ENCODE measurements at places on chromosomes 5 and 9. TPM values are rescaled to one million over a fixed set of nuclear protein-coding genes. Genes with fewer than 3 reads are reported as not detected.

- no peaks in the 10 kb centered on the region for H3K36me3 ChIP-seq
- no peaks in the 10 kb centered on the region for H3K27me3 ChIP-seq
- no peak for DNase-seq
Observed at GRCh38 chr9:72904267-72905093, 48.4 kb downstream of the ALDH1A1 start.

GRCh38 chr9:72687331-72687730, 165.9 kb downstream of the TMC1 start:
- H3K27me3 ChIP-seq: no peaks in the 10 kb centered on the region
- no peaks in the 10 kb centered on the region for H3K36me3 ChIP-seq
- no peak for DNase-seq
- H3K4me1 ChIP-seq: no peaks in the 10 kb centered on the region
- no peak overlapping the region for H3K27ac ChIP-seq
- H3K4me3 ChIP-seq: no peak overlapping the region

- H3K36me3 ChIP-seq: no peaks in the 10 kb centered on the region
- H3K4me1 ChIP-seq: peaks cover 2% of the 10 kb centered on the region
- DNase-seq: no peak
- no peaks in the 10 kb centered on the region for H3K27me3 ChIP-seq
Observed at GRCh38 chr9:6219981-6220380, 4.4 kb downstream of the IL33 start.

DNA sequence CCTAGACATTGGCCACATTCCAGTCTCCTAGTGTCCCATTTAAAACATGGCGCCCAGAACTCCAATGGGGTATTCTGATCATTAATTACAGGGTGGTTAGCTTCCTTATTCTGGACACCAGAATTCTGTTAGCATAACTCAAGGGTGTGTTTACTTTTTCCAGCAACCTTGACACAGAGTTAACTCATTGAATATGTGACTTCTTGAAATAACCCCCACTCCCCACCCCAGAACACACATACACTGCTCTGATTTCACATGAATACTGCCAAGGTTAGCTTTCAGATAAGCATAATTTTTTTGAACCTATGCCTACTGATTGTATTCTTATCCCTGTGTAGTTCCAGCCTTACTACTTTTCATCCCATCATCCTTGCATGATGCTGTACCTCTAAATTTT, 151.1 kb downstream of the SMARCA2 start:
- H3K4me1 ChIP-seq: no peaks in the 10 kb centered on the region
- H3K4me3 ChIP-seq: no peak overlapping the region
- no peaks in the 10 kb centered on the region for H3K27me3 ChIP-seq
- H3K27ac ChIP-seq: no peak overlapping the region
- H3K36me3 ChIP-seq: peaks cover 52% of the 10 kb centered on the region

DNA sequence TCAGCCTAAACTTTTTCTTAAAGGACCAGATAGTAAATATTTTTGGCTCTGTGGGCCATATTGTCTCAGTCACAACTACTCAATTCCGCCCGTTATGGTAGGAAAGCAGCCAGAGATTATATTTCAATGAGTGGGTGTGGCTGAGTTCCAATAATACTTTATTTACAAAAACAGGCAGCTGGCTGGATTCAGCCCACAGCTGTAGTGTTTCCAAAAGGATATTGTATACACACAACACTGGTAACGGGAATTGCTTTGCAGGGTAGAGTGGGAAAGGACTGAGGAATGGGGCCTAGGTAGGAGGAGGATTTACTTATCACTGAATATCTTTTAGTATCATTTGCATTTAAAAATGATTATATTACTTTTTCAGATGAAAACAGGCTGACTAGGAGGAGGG, 21.0 kb downstream of the GCNT4 start:
- no peak for DNase-seq
- no peak overlapping the region for H3K4me3 ChIP-seq
- H3K27me3 ChIP-seq: no peaks in the 10 kb centered on the region
- H3K36me3 ChIP-seq: no peaks in the 10 kb centered on the region
- no peaks in the 10 kb centered on the region for H3K4me1 ChIP-seq

DNA sequence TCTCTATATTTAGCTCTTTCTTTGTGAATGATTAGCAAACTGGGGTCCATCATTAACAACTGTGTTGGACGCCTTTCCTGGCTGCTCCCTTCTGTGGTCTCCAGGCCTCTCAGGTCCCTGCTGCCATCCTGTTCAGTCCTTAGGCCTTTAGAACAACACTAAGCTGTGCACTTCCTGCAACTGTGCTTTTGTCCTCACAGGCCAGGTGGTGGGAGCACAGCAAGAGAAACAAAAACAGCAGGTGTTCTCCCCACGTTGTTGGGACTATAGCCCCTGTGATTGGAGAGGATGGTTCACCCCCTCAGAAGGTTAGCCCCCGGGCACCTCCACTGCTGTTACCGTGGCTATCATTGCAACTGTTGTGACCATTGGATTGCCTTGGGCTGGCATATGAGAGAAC, 41.7 kb upstream of the CLINT1 start:
- H3K36me3 ChIP-seq: no peaks in the 10 kb centered on the region
- no peaks in the 10 kb centered on the region for H3K27me3 ChIP-seq
- no peaks in the 10 kb centered on the region for H3K4me1 ChIP-seq
- H3K27ac ChIP-seq: no peak overlapping the region

GRCh38 chr9:99870126-99870525, 36.3 kb upstream of the STX17 start:
- no peak overlapping the region for H3K27ac ChIP-seq
- no peaks in the 10 kb centered on the region for H3K27me3 ChIP-seq
- H3K36me3 ChIP-seq: no peaks in the 10 kb centered on the region
- no peak overlapping the region for H3K4me3 ChIP-seq
- H3K4me1 ChIP-seq: no peaks in the 10 kb centered on the region

Gene PRXL2C
- 15.2 TPM for total RNA-seq

DNA sequence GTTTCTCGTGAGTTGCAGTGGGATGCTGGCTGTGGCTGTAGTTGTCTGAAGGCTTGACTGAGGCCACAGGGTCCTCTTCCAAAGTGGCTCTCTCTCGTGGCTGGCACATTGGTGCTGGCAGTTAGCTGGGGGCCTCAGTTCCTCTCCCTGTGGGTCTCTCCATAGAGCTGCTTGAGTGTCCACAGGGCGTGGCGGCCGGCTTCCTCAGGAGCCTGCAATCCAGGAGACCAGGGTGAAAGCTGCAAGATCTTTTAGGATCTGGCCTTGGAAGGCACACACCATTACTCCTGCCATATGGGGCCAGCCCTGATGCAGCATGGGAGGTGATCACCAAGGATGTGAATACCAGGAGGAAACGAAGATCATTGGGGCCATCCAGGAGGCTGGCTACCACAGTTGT, 41.1 kb downstream of the ANKRD33B start:
- peaks cover 32% of the 10 kb centered on the region for H3K4me1 ChIP-seq
- no peak overlapping the region for H3K27ac ChIP-seq
- no peak for DNase-seq
- no peak overlapping the region for H3K4me3 ChIP-seq
- H3K36me3 ChIP-seq: no peaks in the 10 kb centered on the region
- no peaks in the 10 kb centered on the region for H3K27me3 ChIP-seq

DNA sequence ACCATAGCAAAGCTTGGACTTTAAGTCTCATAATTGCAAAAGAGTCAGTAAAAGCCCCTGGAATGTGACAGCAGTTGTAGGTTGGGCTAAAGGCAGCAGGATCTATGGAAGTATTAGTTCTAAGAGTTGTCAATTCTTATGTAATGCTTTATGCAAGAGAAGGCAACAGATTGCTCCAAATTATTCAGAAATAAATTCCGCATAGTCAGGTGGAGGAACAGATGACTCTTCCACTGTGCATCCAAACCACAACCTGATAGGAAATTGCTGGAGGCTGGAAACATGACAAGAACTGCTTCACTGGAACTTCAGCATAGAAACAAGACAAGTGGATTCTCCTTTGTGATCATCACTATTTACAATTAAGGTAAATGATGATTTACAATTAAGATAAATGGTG, 101.0 kb downstream of the STARD4 start:
- no peaks in the 10 kb centered on the region for H3K4me1 ChIP-seq
- DNase-seq: peak; percentile 8
- H3K36me3 ChIP-seq: no peaks in the 10 kb centered on the region
- H3K27me3 ChIP-seq: no peaks in the 10 kb centered on the region
- no peak overlapping the region for H3K4me3 ChIP-seq

- DNase-seq: peak; percentile 26
- no peaks in the 10 kb centered on the region for H3K36me3 ChIP-seq
- no peaks in the 10 kb centered on the region for H3K27me3 ChIP-seq
Observed at GRCh38 chr9:77218612-77219011, 41.3 kb downstream of the VPS13A start.

DNA sequence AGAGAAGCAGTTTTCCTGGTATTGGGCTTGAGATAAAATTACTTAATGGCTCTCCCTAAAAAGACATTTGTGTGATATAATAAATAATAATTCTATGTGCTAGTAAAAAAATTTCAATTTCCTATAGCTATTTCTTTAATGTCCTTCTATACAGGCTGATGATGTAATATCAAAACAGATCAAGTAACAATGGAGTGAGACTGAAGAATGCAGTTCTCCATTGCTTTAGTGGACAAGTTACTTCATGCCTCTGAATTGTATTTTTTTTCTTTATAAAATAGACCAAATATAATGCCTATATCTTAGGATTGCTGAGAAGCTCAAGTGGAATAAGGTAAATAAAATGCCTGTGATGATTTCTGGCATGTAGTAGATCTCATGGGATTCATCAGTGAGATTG, 35.6 kb upstream of the NEURL1B start:
- no peak for DNase-seq
- H3K36me3 ChIP-seq: no peaks in the 10 kb centered on the region
- H3K4me1 ChIP-seq: peaks cover 32% of the 10 kb centered on the region
- no peak overlapping the region for H3K4me3 ChIP-seq
- H3K27me3 ChIP-seq: no peaks in the 10 kb centered on the region

Gene GPR150
- total RNA-seq: 0.09 TPM

DNA sequence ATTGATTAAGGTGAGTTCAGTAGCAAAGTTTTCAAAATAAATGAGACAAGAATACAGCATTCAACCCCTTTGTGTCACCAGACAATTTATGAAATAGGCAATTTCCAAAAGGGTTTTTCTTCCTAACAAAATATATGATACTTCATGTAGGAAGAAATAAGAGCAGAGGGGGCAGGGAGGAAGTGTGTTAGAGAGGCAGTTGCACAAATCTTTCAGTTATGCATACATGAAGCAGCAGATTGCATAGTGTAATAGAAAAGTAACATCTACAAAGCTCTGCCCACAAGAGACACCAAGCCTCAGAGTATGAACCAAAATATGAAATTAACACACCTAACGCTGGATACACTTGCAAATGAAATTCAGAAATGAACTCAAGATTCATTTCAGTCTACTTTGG, 157.0 kb downstream of the DENND1A start:
- H3K27ac ChIP-seq: no peak overlapping the region
- no peaks in the 10 kb centered on the region for H3K36me3 ChIP-seq
- H3K4me1 ChIP-seq: peaks cover 3% of the 10 kb centered on the region
- no peaks in the 10 kb centered on the region for H3K27me3 ChIP-seq

Gene GDNF
- 1.6 TPM for total RNA-seq

- no peak overlapping the region for H3K4me3 ChIP-seq
- no peak overlapping the region for H3K27ac ChIP-seq
- peaks cover 6% of the 10 kb centered on the region for H3K4me1 ChIP-seq
- H3K27me3 ChIP-seq: peaks cover 4% of the 10 kb centered on the region
Observed at GRCh38 chr9:127746959-127747569, 12.0 kb upstream of the TOR2A start.

GRCh38 chr9:95815961-95816360, 59.5 kb upstream of the ERCC6L2 start:
- DNase-seq: no peak
- H3K36me3 ChIP-seq: no peaks in the 10 kb centered on the region
- no peaks in the 10 kb centered on the region for H3K27me3 ChIP-seq
- no peaks in the 10 kb centered on the region for H3K4me1 ChIP-seq

- no peak overlapping the region for H3K27ac ChIP-seq
- no peaks in the 10 kb centered on the region for H3K27me3 ChIP-seq
- H3K36me3 ChIP-seq: no peaks in the 10 kb centered on the region
Observed at GRCh38 chr9:93324191-93324834, 127.2 kb upstream of the FAM120A start.

Gene FRMD3
- total RNA-seq: 34.1 TPM

Gene UBE2QL1
- total RNA-seq: 0.58 TPM

Gene LCN6
- not detected for total RNA-seq

DNA sequence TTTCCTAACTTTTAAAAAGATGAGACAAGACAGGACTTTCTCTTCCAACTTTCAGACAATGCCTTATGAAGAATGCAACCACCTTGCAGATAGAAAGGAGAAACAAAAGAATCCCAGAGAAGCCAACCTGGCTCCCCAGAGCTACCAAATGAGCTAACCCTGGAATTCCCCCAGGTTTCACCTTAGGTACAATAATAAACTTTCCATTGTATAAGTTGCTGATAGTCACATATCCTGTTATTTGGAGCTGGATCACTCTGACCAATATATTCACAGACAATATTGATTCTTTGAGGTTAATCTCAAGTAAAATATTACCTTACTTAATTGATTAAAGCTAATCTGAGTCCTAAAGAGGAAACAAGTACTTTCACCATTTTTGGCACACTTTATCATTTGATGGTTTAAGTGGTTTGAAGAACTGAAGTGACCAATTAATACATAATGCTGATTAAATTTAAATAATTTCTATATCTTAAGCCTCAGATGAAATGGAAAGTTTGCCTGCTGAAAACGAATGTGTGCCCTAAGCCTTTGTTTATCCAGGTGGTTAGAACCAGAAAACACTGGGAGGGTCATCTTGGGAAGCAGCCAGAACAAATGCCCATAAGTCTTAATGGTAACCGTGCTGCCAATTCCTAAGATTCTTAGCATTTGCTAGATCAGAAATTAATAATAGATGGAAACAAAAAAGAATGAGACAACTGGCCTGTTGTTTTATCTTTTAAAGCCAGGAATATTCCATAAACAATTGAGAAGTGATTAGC, 159.6 kb upstream of the SLC12A2 start:
- H3K4me1 ChIP-seq: no peaks in the 10 kb centered on the region
- H3K4me3 ChIP-seq: no peak overlapping the region
- DNase-seq: no peak
- no peaks in the 10 kb centered on the region for H3K27me3 ChIP-seq
- H3K36me3 ChIP-seq: no peaks in the 10 kb centered on the region
- no peak overlapping the region for H3K27ac ChIP-seq

DNA sequence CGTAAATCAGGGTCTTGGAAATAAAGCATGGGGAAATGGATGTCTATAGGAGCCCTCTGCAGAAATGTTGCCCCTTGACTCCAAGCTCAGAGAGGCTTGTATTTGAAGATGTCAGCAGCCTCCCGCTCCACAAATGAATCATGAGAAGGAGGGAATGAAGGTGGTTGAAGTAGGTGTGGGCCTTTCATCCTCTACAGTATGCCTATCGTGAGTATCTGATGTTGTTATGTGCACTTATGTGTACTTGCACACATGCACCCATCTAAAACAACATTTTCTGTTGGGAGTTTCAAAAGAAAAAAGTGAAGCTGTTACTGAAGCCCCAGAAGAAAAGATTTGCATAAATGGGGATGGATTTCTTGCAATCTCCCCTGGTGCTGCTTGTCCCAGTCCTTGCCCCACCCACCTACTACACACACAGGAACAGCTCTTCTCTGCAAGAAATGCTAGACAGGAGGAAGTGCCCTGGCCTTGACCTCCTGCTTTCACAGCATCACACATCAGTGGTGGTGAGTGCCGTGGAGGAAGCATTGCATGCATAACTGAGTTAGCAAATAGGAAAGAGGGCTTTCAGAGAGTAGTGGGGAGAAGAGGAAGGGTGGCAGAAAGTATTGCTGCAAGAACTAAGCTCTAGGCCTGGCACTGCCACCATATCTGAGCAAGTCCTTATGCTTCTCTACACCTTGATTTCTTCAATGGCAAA, 156.1 kb downstream of the SNX18 start:
- no peaks in the 10 kb centered on the region for H3K36me3 ChIP-seq
- H3K4me1 ChIP-seq: peaks cover 13% of the 10 kb centered on the region
- peak overlapping the region; percentile 33 for H3K27ac ChIP-seq
- H3K4me3 ChIP-seq: no peak overlapping the region
- H3K27me3 ChIP-seq: no peaks in the 10 kb centered on the region
- peak; percentile 83 for DNase-seq

GRCh38 chr9:121322737-121323448, 47.2 kb downstream of the STOM start:
- peaks cover 82% of the 10 kb centered on the region for H3K36me3 ChIP-seq
- no peak for DNase-seq
- H3K4me3 ChIP-seq: no peak overlapping the region
- peaks cover 22% of the 10 kb centered on the region for H3K4me1 ChIP-seq

Measured in muscle of leg (tissue), 16 donors.